ENCODE measurements at places on chromosomes 12 and 14.
A peak's percentile ranks its signal among the peaks of the same experiment; 100 is the strongest.

GRCh38 chr14:58864751-58865513, 227.2 kb downstream of the DACT1 start:
- no peak for DNase-seq

GRCh38 chr12:108296945-108297344, 42.2 kb downstream of the CMKLR1 start:
- no peak for DNase-seq

- no peak for DNase-seq
These were observed 42.5 kb downstream of the PKP2 start for GRCh38 chr12:32854097-32854496.

- DNase-seq: no peak
These were observed 307.5 kb upstream of the FKBP4 start for GRCh38 chr12:2487278-2487677.

- DNase-seq: no peak
These were observed 29.4 kb downstream of the BCAT1 start for GRCh38 chr12:24919346-24920001.

DNA sequence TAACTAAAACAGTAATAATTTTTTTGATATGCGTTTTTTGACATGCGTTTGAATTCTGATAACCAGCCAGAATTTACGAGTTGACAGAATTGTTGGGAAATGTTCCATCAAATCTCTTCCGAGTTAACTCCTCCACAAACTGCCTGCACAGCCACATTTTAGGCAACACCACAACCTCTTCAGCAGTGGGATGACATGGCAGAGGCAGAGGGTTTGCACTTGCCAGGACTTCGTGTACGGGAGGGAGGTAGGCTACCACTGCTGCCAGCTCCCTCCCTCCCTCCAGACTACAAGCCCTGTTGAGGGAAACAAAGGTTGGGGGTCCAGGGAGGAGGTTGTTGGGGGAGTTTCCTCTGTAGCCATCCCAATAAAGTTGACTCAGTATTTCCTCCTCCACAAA, 14.5 kb upstream of the ACTR6 start:
- no peak for DNase-seq

DNA sequence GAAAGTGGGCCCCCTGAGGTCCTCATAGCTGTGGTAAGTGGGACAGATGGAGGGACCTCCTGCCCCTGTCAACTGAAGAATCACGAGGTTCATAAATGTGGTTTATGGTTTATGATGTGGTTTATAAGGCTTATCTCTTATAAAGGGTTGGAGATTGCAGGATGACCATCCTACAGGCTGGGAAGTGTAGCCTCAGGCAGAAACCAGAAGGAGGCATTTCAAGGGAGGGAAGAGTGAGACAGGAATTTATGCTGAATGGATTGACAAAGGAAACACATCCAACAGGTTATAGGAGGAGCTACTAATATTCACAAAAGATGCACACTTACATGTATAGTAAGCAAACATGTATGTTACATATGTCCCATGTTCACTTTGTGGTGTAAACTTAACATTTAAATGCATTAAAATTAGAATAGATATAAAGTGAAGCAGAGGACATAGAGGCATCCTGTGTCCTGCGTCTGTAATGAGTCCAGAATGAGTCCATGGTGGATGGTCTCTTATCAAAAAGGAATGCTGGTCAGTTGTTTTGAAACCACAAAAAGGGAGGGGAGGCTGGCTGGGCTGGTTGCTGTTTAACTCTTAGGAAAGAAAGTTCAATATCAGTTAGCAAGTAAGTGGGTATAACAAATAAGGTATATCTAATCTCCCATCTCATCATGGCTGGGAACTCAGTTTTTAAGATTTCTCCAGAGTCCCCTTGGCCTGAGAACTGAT, 149.0 kb upstream of the RMST start:
- no peak for DNase-seq

DNA sequence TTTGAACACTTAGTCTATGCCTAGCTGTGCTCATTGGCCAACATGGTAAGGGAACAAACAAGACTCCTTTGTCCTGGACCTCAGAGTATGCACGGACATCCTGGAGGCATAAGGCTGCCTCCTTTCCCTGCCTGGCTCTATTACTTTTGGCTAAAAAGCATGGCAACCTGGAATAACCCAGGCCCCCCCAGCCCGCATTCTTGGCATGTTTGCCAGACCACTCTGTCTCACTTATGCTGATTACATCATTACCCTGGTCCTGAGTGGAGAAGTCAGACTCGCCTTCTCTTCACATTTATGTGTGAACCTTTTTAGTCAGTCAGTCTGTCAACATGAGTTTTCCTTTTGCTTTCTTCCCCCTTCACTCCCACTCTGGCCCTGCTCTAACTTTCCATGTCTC, 58.0 kb upstream of the ELK3 start:
- DNase-seq: no peak

DNA sequence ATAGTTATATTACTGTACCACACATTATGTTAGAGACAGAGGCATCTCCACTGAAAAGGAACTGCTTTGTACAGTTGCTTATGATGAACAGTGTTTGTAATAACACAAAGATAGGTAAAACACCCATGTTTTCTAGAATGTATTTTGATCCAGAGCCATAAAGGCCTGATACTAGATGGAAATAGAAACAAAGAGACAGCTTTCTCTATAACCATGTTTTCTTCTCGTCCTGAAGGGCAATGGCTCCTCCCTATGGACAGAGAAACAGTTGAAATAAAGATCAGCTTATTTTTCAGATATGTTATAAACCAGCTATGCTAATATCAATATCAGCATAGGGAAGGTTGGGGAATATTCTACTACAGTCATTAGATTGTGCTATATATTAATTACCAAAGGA, 109.2 kb downstream of the ATXN7L3B start:
- DNase-seq: peak; percentile 28

DNA sequence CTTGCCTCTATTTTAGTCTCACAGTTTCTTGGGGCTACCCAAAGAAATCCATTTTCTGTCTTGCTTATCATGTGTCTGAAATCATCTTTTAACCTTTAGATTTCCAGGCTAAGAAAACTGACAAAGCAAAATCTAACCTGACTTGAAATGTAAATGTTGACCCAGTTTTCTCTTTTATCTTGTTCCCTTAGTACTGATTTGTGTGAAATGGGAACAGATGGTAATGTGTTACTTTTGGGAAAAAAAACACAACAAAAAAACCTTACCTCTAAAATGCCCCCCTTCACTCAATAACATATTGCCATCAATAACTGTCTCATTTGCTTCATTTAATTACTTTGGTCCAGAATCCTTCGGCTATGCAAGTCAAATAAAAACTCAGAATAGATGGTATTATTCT, 383.2 kb upstream of the DCN start:
- no peak for DNase-seq

- DNase-seq: no peak
These were observed 79.9 kb upstream of the SSTR1 start for GRCh38 chr14:38127784-38128183.

DNA sequence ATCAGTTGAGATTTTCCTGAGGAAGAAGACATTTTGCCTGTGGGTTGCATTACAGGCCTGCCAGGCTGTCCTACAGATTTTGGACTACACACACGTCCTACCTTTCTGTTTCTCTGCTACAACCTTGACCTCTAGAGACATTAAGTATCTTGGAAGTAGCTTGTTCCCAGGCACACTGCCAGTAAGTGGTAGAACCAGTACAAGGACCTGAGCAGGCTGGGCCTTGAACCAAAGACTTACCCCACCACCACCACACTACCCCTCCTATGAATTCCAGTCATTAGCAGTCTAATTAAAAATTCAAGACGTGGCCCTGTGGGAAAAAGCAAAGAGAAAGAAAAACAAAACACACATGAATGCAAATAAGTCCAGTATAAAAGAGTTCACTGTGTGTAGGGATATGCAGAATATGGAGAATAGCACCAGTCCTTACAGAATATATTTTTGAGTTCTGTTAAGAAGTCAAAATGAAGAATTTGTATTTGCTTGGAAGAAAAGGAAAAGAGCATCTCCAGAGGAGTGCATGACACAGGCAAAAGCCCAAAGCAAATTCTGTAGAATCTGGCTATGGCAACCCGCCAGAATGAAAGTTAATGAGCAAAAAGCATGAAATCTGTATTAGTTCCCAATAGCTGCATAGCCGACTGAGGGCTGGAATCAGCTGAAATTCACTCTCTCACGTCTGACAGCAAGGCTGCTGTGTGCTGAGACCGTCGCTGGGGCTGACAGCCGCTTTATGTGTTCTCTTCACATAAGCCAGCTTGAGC, 74.3 kb upstream of the ST8SIA1 start:
- DNase-seq: no peak

DNA sequence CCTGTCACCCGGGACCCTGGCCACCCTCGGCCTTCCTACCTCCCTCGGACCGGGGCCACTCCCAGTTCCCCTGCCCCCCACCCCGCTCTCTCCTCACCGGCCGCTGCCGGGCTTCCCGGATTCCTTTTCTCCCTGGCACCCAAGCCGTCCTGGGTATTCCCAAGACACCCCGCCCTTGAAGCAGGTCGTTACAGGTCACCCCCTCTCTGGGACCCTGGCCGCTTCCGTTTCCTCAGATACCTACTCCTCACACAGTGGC, 493 bp downstream of the NUMB start:
- DNase-seq: no peak

- no peak for DNase-seq
These were observed 390.6 kb downstream of the KCNH5 start for GRCh38 chr14:62654641-62655040.

GRCh38 chr14:71262441-71262840, 355.2 kb downstream of the PCNX1 start:
- DNase-seq: no peak

- no peak for DNase-seq
These were observed 58.9 kb downstream of the DHRS2 start for GRCh38 chr14:23694949-23695663.

GRCh38 chr14:41457393-41457792, 149.3 kb upstream of the LRFN5 start:
- DNase-seq: no peak

- DNase-seq: no peak
These were observed 202.0 kb downstream of the PPM1H start for GRCh38 chr12:62732861-62733427.

DNA sequence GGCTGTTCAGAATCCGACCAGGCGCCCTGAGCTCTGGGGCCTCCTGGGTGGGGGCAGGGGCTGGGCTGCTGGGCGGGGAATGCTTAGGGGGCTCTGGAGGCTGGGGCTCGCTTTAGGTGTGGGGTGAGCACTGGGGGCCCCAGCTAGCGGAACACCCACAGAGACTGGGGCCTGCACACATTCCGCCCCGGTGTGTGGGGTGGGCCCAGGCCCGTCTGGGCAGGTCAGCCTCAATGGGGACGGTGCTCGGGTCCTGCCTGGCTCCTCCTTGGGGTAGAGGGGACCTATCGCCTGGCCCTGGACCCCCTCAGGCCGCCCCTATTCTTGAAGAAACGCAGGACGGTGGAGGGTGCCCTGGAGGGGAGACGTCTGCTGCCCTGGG, 364.8 kb downstream of the TMEM121 start:
- DNase-seq: no peak

- DNase-seq: no peak
These were observed 49.4 kb downstream of the SLC25A47 start for GRCh38 chr14:100372357-100373048.

DNA sequence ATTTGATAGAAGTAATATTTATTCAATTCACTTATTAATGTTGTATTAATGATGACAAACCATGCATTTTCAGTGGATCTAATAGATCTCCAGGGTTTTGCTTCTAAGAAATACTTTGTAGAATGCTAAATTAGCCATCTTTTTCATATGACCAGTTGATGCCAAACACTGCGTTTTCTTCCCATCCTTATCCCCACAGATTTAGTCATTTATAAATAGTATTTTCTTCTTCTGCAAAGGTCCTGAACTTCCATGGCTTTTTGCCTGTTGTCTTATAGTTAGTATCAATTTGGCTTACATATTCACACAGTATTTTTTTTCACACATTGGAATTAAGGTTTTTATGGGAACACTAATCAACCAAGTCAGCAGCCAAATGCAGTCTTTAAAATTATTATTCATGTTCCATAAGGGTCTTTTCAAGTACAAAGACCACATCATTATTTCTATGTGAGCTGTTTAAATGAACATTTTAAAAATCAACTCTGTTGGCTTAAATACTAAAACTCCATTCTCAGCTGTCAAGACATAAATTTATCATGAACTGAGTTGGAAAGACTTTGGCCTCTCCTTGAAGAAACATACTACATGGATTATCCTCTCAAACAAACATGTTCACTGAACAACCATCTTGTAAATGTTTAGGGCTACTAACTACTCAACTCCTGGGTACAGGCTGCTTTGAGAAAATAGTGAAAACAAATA, 1278.4 kb upstream of the FLRT2 start:
- no peak for DNase-seq

- no peak for DNase-seq
These were observed 247.8 kb downstream of the MDGA2 start for GRCh38 chr14:47427629-47428028.

- DNase-seq: no peak
These were observed 30.3 kb upstream of the CLIP1 start for GRCh38 chr12:122452701-122453285.

- no peak for DNase-seq
These were observed 45.9 kb downstream of the ISCA2 start for GRCh38 chr14:74539503-74539902.

DNA sequence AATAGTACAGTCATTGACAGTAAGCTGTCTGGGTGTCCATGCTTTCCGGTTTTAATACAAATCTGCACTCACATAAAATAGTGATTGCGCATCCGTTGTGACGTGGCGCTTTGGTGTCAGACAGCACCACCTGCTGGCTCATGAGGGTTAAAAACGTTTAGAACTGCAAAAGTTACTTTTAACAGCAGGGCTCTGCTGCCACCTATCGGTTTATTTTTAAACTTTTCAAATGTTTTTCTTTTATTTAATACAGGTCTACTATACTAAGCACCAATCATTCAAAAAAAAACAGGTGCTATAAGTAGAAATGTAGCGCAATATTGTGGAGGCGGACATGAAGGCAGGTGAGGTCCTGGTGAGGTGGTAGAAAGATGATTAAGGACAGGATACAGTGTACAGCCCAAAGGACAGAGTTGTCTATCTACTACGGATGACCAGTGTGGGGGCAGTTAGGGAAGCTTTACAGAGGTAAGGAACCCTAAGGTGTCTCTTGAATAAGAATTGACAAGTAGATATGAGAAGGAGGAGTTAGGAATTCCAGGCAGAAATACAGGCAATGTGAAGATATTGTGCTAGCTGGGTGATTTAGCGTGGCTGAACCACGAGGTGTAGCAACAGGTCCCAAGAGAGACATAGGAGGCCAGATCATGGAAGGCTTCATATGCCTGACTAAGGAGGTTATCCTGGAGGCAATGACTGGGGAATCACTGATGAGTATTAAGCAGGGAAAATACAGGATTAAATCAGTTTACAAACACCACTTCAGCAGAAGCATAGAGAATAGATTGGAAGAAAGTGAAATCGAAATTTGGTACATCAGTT, 91.5 kb upstream of the PRB2 start:
- no peak for DNase-seq

DNA sequence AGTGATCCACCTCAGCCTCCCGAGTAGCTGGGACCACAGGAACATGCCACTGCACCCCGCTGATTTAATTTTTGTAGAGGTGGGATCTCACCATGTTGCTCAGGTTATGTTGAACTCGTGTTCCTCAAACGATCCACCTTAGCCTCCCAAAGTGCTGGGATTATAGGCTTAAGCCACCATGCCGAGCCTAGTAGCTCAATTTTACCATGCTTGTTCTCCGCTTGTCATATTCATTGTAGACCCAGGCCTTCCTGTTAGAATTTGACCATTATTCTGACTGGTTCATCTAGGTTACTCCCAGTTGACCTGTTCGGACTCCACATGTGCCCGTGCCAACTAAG, 24.7 kb downstream of the TMBIM6 start:
- no peak for DNase-seq

GRCh38 chr14:26993556-26993955, 395.7 kb upstream of the NOVA1 start:
- no peak for DNase-seq

- no peak for DNase-seq
These were observed 728 bp upstream of the STON2 start for GRCh38 chr14:81400852-81401251.

Measured in NCI-H187 treated with DMSO at 0.1 percent for 48 hours (cell line).